ENCODE measurements at places on chromosomes 3 and 15.

DNA sequence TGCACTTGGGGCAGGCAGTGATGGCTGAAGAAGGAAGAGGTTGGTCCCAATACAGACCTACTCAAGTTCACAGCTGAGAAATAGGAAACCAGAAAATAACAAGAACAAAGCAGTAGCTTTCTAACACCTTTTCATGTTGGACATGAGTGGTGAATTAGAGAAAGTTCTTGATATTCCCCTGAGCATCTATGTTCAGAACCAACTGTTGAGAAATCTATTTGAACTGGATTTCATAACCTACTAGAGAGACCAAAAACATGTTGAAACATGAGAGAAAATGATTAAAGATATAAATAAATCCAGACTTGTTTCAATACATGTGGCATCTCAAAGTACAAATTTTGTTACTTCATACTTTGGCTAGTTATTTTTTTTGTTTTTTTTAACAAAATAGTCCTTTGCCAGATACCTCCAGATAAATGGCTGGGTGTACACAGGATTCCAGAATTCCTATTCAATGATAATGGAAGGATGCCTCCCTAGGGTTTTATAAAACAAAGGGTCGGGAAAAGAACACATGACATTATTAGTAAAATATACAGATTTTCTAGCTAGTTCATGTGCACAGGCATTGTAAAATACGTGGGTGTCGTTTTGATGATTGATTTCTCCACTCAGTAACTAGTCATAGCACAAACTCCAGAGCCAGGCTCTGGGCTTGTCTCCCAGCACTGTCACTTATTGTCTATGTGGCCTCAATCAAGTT, 34.4 kb upstream of the TNFSF10 start:
- no peak for DNase-seq

GRCh38 chr3:198026620-198027019, 66.6 kb downstream of the LMLN start:
- no peak for DNase-seq

DNA sequence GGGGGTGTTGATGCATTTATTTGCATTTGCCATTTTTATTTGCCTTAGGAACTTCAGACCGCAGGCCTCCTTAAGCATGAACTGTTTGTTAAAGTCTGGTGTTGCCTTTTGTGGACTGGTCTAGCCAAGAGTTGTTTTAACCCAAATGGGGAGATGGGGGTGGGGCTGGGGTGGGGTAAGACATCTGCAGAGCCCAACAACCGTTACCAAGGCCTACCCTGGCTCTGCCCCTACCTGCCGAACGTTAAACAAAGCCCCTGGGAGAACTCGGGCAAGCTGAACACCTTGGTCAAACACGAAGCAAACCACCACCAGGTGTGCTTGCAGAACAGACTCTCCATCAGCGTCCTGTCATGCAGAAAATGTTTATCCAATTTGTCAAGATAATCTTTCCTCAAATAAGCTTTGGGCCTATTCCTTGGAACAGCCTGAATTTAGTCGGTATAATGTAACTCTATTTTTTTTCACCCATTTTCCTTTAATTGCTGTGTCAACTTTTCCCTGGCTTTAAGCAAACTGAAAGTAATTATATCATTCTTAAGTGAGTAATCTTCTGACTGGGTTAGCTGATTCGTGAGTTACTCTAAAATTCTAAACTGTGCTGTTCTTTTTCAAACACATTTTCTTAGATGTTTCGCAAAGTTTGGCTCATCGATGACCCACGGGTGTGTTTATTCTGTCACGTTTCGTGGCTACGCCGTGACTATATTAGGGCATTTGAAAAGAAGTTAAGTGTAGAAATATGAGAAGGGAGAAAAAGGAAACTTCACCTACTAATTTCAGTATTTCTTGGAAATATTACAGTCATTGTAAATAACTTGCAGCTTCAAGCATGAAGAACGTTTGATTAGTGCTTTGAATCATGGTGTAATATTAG, 127.6 kb downstream of the SOX2 start:
- no peak for DNase-seq

- DNase-seq, result no peak
These were observed 275.3 kb upstream of the CADM2 start for GRCh38 chr3:84683493-84683892.

DNA sequence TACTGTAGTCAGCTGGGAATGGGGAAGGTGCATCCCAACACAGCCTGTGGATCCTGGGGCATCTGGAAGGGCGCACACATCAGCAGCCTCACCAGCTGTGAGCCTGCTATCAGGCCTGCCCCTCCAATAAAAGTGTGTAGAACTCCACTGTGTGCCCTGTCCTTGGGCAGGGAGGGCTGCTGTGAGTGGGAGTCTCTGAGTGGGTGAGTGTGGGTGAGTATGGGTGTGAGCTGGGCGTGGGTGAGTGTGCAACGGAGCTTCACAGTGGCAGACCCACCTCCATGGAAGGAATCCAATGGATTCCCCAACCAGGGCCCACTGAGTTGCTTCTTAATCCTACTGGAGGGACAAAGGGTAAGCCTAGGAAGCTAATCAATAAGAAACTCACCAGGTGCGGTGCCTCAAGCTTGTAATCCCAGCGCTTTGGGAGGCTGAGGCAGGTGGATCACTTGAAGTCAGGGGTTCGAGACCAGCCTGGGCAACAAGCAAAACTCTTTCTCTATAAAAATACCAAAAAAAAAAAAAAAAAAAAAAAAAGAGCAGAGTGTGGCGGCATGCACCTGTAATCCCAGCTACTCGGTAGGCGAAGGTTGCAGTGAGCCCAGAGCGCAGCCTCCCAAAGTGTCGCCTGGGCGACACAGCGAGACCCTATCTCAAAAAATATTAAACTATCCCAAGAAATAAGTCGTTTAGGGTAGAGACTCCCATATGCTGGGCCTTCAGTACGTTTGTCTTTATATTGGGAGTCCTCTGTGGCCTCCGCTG, 555 bp upstream of the RCCD1 start:
- no peak for DNase-seq

DNA sequence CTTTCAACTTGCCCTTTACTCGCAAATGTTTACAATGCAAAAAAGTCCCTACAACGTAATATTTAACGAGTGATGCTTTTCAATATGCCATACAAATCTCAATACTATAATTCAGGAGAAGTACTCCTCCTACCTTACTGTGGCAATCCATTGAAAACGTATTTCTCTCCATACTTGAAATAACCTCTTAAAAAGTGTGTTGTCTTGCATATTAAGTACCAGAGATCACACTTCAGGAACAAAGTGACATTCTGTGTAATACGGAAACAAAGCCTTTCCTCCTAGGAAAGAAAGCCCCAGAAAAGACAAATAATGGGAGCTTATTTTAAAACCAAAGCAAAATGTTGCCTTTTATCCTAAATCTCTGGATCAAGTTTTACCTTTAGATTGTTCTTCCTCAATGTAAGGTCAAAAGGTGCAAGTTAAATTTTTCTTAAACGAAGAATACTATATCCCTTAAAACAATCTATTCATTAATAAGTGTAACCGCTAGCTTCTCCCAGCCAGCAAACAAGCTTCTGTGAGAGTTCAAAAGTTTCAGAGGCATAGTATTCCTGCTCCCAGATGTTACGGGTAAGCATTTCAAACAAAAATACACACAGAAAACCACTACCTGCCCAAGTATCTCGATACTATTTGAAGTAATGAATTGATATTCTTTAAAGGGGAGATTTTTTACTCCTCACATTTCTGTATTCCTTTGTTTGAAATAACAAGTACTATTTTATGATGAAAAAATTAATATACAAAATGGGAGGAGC, 1.7 kb downstream of the TJP1 start:
- no peak for DNase-seq

- no peak for DNase-seq
These were observed 173.5 kb downstream of the TNIK start for GRCh38 chr3:171286580-171287249.

DNA sequence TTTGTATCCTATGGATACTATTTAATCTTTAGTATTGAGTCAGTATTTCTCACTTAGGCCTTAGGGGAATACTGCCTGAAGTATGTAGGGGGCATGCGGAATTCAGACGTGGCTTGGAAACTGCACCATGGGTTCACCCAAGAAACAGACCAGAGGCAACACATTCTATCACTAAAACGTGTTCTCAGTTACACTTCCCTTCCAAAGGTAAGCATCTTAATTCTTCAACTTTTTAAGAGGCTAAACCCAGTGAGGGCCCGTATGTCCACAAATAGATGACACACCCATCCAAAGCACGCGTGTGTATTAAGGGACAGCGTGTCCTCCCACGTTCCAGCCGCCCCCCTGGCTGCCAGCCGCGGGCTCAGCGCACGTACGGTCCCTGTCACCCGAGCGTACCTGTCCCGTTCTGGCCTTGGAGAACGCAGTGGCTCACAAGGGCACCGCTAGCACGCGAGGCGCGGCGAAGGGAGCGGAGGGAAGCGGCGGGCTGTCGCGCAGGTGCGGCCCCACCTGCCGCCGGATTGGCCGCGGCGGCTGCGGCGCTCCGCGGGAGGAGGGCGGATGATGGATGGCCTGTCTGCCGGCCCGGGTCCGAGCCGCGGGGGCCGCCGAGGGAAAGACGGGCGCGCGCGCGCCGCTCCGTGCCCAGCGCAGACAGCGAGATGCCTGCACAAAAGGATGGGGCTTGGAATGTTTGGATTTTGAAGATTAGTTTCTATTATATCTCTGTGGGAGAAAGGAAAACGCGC, 1003.9 kb upstream of the NR2F2 start:
- no peak for DNase-seq

DNA sequence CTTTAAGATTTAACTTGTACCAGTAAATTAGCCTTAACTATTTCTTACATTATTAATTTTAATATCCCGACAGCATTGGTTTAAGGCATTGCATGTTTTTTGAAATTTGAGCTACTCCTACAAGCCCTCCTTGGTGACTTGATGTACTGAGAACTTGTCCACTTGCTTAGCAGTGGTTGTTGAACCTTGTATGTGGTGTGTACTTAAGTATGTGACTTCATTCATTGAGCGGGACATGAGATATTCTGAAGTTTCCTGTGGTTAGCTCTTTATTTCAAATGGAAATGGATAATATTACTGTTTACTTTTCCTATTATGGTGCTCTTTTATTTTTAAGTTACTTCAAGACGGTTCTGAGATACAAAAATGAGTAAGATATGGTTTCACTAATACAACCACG, 3.6 kb upstream of the COL6A5 start:
- DNase-seq, result no peak

GRCh38 chr3:23756206-23756840, 49.4 kb upstream of the UBE2E1 start:
- DNase-seq, result no peak

- DNase-seq, result no peak
These were observed 7.7 kb upstream of the SEMA3F start for GRCh38 chr3:50147447-50147846.

- DNase-seq, result no peak
These were observed 33.0 kb upstream of the ABI3BP start for GRCh38 chr3:101026244-101026643.

DNA sequence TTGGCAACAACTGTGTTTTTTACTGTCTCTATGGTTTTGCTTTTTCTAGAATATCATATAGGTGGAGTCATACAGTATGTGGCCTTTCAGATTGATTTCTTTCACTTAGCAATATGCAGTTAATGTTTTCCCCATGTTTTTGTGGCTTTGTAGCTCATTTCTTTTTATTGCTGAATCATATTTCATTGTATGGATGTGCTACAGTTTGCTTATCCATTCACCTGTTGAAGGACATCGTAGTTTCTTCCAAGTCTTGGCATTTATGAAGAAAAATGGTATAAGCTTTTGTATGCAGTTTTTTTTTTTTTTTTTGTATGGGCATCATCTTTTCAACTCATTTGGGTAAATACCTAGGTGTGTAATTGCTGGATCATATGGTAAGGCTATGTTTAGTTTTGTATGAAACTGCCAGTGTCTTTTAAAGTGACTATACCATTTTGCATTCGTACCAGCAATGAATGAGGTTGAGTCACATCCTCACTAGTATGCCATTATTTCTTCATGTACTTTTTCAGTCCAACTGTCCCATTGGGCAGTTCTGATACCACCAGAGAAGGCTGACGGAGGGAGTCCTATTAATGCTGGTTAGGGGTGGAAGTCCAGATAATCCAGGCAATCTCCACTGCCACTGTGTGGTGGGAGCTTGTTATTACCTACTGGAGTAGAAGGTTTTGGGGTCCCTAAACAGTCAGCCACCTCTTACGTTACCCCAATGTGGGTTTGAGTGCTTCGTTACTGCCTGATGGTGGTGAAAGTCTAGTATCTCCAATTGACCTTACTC, 210.5 kb downstream of the DOCK3 start:
- DNase-seq, result no peak

- no peak for DNase-seq
These were observed 81.6 kb downstream of the ST6GAL1 start for GRCh38 chr3:187011915-187012314.

- DNase-seq, result no peak
These were observed 106.4 kb downstream of the EPHB1 start for GRCh38 chr3:134901461-134901860.

GRCh38 chr3:133208184-133208583, 170.0 kb downstream of the TMEM108 start:
- DNase-seq, result no peak

DNA sequence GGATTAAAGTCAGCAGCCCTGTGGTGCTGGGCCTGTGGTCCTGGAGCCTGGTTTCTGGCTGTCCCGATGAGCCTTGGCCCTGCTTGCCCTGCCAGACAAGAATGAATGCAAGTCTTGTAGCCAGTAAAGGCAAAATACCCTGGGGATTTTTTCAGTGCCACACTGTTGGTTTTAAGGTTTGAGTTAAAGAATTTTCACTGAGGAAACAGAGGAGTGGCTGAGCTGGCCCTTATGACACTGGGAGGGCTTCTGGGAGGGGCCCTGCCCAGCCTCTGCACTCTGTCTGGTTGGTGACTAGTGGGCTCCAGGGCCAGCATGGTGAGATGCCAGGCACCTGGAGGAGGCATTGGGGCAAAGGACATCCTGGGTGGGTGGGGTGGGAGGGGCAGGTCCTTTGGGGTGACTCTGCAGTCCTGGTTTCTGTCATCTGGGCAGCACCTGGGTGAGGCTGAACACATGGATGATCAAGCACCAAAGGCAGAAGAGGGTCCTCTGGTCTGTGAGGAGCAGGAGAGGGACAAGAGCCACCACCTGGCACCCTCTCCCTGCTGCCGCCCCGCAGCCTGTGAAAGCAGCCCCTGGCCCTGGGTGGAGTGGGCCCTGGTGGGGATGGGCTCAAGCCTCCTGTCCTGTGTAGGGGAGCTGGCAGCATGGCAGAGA, 12.5 kb upstream of the PLA2G4E start:
- no peak for DNase-seq

- no peak for DNase-seq
These were observed 103.9 kb downstream of the TMEM266 start for GRCh38 chr15:76163457-76164295.

- no peak for DNase-seq
These were observed 1.1 kb downstream of the EIF4G1 start for GRCh38 chr3:184315543-184315867.

- DNase-seq, result no peak
These were observed 199.2 kb downstream of the GHSR start for GRCh38 chr3:172249039-172249438.

- DNase-seq, result no peak
These were observed 14.2 kb downstream of the IQGAP1 start for GRCh38 chr15:90402223-90402622.

DNA sequence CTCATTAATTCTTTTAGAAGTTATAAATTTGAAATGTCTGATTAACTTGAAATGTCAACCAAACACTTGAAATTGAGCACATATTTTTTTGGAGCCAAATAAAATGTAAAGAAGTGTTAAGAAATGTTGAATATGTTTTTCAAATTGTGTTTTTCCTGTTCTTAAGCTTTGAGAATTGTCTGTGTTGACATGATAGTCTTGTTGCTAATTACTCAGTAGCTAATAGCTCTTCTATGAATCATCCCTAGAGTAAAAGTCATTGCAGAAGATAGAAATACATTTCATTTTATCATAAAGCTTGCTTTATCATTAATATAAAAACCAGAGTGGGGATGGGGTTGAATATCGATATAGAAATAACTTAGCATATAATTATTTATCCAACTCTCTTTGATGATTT, 41.9 kb upstream of the ABHD10 start:
- DNase-seq, result no peak
